ENCODE measurements at places on chromosomes 7 and 10.

- DNase-seq, result no peak
Observed at GRCh38 chr7:80881351-80881900, 37.4 kb downstream of the SEMA3C start.

- no peak for DNase-seq
Observed at GRCh38 chr10:12252882-12253546, 57.0 kb downstream of the CDC123 start.

DNA sequence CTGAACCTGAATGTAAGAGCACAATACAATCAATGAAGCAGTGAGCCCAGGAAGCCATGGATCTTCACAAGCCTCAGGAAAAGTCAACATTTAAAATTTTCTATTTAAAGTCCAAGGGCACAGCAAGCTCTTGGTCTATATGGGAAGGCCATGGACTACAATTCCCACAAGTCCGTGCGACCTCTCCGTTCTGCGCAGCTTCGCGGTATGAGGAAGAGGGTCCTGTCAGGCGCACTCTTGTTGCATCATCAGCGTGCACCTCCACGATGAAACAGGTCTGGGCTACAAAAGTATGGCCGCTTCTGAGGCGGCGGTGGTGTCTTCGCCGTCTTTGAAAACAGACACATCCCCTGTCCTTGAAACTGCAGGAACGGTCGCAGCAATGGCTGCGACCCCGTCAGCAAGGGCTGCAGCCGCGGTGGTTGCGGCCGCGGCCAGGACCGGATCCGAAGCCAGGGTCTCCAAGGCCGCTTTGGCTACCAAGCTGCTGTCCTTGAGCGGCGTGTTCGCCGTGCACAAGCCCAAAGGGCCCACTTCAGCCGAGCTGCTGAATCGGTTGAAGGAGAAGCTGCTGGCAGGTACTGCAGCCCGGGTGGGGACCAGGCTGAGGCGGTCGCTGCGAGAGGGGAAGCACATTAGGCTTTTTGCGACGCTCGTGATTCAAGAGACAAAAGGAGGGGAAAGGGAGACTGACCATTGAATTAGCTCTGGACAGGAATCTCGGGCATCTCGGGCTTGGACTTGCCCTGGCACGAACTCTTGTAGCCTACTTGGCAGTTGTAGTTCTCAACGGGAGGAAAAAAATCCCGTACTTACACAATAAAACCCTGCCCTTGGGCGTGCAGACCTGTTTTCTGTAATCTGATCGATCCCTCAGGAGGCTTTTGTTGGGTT lies at the start of gene TRUB1:
Gene TRUB1 (plus strand): TSS at position 234 of the 894 bp plus-strand sequence. CDS start 59 bp downstream, at position 293.
- DNase-seq, result peak; percentile 97

DNA sequence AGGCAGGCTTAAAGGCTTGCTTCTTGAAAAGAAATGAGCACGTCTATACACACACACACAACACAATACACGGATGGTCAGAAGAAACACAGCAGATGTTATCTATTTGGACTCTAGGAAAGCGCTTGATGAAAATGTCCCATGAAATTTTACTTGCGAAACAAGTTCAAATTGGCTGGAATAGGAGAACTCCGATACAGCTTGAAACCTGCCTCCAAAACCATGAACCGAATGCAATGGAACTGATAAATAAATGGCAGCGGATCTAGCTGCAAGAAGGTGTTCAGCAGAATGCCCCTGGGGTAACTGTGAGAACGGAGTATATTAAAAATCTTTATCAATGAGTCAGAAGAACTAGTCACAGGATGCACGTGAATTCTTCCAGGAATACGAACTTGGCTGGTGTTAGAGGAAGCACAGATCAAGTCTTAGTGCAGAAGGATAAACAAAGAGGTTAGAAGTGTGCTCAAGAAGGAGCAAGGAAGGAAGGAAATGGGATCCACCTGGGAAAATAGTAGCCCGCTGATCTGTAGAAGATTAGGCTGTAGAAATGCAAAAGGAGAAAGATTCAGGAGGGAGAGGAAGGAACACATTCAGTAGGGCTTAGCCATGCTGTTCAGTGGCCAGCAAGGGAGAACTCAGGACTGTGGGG lies 142.0 kb upstream of the PRKCQ start:
- no peak for DNase-seq

GRCh38 chr10:102712089-102712488 lies 2.1 kb downstream of the ARL3 start:
- DNase-seq, result no peak
